ENCODE measurements at places on chromosomes 1 and 21. TPM values are rescaled to one million over a fixed set of nuclear protein-coding genes. Genes with fewer than 3 reads are reported as not detected.

DNA sequence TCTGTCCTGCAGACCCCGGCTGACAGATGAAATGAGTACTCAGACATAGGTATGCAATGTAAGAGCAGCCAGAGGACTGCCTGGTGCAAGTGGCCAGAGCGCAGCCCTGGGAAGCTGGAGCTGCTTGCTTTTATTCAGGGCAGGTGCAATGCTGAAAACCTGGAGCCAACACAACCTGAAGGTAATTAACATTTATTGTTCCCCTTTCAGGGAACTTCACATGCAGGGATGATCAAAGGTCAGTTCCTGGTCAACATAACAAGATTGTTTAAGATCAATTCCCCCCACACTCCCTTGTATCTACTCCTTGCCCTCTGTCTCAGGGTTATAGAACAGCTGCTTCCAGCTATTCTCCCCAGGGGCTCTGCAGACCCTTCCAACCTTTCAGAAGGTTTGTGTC lies 48.7 kb upstream of the PRELP start:
- no peak for DNase-seq

DNA sequence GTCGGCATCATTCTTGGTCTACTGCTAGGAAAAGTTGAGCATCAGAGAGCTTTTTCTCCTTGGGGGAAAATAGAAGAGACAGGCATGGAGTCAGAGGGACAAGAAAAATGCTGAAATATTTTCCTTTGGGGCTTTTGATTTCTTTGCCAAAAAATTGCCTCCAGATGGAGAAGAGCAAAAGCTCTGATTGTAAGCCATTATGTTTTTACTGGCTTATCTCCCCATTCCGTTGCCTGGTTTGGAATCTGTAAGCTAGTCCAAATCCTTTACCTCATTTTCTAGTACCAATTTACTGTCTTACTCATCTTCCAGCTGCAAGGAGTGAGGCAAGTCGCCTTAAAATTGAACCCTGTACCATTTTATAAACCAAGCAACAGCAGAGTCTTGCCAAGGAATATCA lies 23.3 kb upstream of the NBL1 start:
- DNase-seq = no peak

GRCh38 chr1:1781526-1781903 lies 3.2 kb upstream of the NADK start:
- no peak for DNase-seq

DNA sequence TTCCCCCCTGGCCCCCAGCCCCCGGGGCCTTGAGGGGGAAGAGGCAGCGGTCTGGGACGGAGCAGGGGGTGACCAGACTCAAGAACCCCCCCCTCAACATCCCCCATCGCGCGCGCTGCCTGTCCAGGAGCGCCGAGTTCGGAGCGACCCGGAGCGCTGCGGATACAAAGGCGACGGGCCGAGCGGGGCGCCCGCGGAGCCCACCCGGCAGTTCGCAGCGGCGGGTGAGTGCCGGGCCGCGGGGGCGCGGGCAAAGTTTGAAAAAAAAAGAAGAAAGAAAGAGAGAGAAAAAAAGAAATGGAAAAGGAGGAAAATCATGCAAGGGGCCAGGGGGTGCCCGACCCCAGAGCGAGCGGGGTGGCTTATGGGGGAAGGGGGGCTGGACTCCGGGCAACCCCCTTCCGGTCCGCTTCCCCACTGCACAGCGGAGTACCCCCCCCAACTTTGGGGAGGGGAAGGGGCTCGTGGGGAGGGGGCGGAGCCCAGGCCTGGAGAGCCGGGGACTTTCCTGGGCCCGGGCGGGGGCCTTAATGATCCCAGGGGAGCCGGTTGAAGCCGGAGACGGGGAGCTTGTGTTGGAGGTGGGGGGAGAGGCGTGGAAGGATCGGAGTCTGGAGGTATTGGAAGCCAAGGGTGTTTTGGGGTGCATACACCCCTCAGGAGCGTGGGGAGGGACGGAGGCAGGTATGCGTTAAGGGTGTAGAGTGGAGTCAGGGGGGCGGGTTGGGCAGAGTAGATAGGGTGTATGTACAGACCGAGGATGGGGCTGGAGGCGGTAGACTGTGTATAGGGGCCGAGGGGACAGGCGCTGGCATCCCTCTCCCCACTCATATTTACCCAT lies 502 bp downstream of the VANGL2 start:
- DNase-seq = no peak

DNA sequence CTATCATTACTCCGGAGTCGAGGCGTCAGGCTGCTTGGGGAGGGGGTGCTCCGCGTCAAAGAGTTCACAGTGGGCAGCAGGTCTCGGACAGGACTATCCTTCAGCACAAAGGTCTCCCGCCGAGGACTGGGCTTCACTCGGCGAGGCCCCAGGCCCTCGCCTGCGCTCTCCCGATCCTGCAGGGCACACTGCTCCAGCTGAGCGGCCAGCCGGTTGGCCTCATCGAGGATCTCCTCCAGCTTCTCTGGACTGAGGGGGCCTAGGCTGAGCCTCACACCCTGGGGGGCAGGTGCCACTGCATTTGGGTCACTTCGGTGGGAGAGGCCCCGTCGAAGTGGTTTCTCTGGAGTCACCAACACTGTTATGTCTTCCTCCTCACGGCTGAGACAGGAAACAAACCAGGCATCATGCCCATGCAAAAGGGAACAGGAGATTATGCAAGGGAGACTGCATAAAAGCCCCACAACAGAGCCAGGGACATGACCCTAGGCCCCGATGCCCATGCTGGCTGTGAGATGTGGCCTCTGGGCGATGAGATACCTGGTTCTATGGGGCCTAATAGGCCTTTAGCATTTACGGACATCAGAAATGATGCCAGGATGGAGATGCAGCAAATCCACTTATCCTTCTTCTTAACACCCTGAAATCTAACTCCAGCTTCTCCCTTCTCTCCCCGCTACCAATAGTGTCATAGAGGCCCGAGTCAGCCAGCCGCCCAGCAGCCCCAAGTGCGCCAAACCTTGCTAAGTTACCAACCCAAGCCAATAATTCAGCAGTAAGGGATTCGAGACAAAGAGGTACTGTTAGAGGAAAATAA lies 1.1 kb downstream of the PSRC1 start:
- DNase-seq = no peak

DNA sequence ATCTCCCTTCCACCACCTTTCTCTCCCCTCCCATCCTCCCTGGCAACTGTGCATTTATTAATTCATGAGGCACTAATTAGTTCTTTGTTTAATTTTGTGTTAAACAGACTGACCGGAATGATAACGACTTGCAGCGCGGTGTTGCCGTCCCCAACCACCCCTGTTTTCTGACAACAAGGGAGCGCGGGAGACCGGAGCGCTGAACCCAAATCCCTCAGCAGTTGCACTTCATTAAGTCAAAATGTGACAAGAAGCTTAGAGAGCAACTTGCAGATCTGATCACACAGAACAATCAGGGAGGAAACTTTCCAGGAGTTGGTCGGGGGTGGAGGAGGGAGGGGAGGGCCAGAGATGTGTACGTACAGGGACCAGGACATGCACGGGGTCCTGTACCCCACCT lies 89.2 kb downstream of the CASZ1 start:
- no peak for DNase-seq

GRCh38 chr1:227791425-227792143 lies 23.9 kb upstream of the PRSS38 start:
- no peak for DNase-seq

- no peak for DNase-seq
Measured at GRCh38 chr21:24014381-24014780, 1592.9 kb downstream of the MRPL39 start.

The CTSK gene
- 2.4 TPM for polyA plus RNA-seq

The C4BPA gene
- 0.92 TPM for polyA plus RNA-seq

The HAO2 gene
- not detected for polyA plus RNA-seq

The SLC45A3 gene
- 3.3 TPM for polyA plus RNA-seq

The MASP2 gene
- 0.12 TPM for polyA plus RNA-seq
